ENCODE measurements at places on chromosomes 5 and 9. TPM values are rescaled to one million over a fixed set of nuclear protein-coding genes. Genes with fewer than 3 reads are reported as not detected.

- DNase-seq = no peak
Measured at GRCh38 chr5:100690036-100690560, 154.9 kb downstream of the FAM174A start.

DNA sequence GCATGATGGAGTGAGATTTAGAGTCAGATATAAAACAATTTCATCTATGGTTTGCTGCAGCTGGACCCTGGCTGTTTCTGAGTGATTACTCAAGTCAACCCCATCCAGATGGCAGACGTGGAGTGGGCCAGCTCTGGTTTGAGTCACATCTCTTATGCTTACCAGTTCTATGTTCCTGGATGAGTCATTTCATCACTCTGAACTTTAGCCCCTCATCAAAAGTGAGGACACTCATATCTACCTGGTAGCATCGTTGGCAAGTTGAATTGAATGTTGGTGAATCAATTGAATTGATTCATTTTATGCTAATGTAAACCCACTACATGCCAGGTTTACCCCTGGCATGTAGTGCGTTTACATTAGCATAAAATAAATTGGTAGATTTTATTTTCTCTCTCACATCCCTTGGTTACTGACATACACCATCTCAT, 176.4 kb downstream of the FGF18 start:
- DNase-seq = no peak

DNA sequence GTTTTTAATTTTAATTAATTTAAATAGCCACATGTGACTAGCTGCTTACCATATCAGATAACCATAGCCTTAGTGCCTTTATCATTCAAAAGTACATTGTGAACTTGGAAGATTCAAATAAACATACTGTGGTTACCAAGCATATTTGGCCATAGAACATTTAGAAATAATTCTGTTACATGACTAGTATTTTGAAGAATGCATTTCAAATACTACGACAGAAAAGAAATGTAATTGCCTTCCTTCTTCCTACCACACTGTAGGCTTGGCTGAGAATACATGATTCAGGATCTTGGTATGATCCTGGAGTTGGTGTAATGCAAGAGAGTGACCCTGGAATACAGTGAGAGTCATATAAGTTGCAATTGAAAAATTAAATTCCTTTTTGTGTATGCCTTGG, 109.7 kb upstream of the PCA3 start:
- no peak for DNase-seq

Gene CCL28
- 3.4 TPM for total RNA-seq

Gene CAMK2A
- total RNA-seq = 1,368 TPM
